Activated T-helper 1 cell treated with anti-CD3 and anti-CD28 coated beads, Interleukin-12 subunit alpha, Interleukin-12 subunit beta, Interleukin-2, Interleukin-4 antibody, amounts not matched to agents 30 ng/mL and 10 ng/mL and 1 ng/mL, durations not matched to agents 14 hours and 24 hours and 36 hours (primary cell): ENCODE measurements at places on chromosomes 3 and 15. TPM values are rescaled to one million over a fixed set of nuclear protein-coding genes. Genes with fewer than 3 reads are reported as not detected.

Gene FES
- total RNA-seq, result 45.4 and 57.1 TPM in 2 replicates

Gene RBMS3
- 3.4 and 3.7 TPM in 2 replicates for total RNA-seq

- peaks cover 15% of the 10 kb centered on the region for H3K4me1 ChIP-seq
- H3K36me3 ChIP-seq, result peaks cover under 1% of the 10 kb centered on the region
- H3K4me3 ChIP-seq, result no peak overlapping the region
- H3K27ac ChIP-seq, result no peak overlapping the region
- peaks cover 2% of the 10 kb centered on the region for H3K27me3 ChIP-seq
Observed at GRCh38 chr3:128686465-128686864, 35.8 kb upstream of the RPN1 start.

DNA sequence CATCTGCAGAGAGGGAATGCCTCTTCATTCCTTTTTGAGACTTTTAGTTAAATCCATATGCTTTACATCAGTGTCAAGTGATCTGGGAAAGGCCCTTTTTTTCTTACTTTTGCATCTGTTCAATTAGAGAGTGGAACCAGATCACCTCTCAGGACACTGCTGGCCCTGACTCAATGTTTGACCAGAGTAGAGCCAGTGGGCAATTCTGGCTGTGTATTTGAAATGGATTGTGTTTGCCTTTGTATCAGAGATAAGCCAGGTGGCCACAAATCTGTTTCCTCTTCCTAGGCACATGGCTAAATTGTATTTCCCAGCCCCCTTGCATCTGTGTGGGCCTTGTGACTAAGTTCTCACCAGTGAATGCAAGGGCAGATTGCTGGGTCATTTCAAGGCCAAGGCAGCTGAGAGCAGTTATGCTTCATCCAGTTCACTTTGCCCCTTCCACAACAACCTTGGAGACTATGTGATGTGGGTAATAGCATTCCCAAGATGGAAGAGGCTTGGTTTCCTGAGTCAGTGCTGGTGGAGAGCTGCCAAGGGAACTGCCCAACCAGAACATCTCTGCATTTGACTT is 75.6 kb upstream of the CACNA2D3 start:
- no peak for DNase-seq
- H3K4me3 ChIP-seq, result no peak overlapping the region
- no peaks in the 10 kb centered on the region for H3K27me3 ChIP-seq
- H3K27ac ChIP-seq, result no peak overlapping the region
- no peaks in the 10 kb centered on the region for H3K36me3 ChIP-seq

DNA sequence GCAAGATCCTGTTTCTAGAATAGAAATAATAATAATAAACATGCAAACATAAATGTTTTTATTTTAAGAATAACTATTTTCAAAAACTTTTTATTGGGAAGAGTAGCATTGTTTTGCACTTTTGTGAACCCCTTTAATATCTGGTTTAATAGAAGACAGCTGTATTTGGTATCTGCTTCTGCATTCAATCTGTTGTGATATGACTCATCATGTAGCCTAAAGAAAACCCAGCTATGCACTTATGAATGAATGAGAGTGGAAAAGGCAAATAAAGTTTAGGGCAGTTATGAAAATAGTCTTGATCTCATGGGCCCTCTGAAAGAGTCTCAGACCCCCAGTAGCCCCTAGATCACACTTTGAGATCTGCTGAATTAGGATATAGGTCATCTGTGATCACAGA is 100.4 kb upstream of the PPP2R3A start:
- DNase-seq, result no peak
- no peak overlapping the region for H3K4me3 ChIP-seq
- no peaks in the 10 kb centered on the region for H3K4me1 ChIP-seq
- no peak overlapping the region for H3K27ac ChIP-seq

DNA sequence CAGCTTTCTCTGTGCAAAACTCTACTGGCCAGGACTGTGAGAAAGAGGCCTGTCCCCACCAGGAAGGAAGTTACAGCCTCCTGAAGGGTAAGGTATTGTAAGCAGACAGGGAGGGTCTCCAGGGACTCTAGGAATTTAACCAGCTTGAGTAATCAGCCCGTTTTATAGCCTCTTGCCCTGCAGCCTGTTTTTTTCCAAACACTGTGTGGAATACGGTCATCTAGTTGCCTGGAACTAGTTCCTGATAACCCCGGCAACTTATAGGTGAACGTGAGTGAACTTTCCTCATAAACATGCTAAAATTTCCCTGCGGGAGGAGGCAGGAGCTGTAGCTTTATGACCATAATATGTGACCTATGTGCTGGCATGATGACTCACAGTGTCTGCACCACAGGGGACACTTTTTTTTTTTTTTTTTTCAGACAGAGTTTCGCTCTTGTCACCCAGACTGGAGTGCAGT is 60.1 kb upstream of the DAZL start:
- no peak overlapping the region for H3K4me3 ChIP-seq
- DNase-seq, result no peak
- H3K27me3 ChIP-seq, result peaks cover 12% of the 10 kb centered on the region
- no peaks in the 10 kb centered on the region for H3K4me1 ChIP-seq
- no peaks in the 10 kb centered on the region for H3K36me3 ChIP-seq
- no peak overlapping the region for H3K27ac ChIP-seq

DNA sequence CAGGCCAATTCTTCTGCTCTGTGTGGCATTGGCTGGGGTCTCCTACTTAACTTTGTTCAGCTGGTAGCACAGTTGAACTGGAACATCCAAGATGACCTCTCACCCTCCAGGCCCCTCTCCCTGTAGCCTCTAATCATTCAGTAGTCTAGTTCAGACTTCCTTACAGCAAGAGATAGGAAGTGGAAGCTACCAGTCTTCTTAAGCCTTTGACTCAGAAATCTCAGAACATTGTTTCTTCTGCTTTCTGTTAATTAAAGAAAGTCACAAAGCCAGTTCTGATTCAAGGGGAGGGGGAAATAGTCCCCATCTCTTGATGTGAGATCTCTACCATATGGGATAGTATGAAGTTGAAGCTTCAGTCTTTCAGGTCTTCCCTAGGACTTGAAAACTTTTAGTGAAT is 18.8 kb upstream of the SACM1L start:
- DNase-seq, result no peak
- H3K4me3 ChIP-seq, result no peak overlapping the region
- no peaks in the 10 kb centered on the region for H3K27me3 ChIP-seq
- no peak overlapping the region for H3K27ac ChIP-seq

- peaks cover 43% of the 10 kb centered on the region for H3K27me3 ChIP-seq
- no peak for DNase-seq
- H3K36me3 ChIP-seq, result no peaks in the 10 kb centered on the region
- no peak overlapping the region for H3K27ac ChIP-seq
- H3K4me1 ChIP-seq, result peaks cover 11% of the 10 kb centered on the region
Observed at GRCh38 chr15:82804575-82804949, 1.3 kb downstream of the FSD2 start.

DNA sequence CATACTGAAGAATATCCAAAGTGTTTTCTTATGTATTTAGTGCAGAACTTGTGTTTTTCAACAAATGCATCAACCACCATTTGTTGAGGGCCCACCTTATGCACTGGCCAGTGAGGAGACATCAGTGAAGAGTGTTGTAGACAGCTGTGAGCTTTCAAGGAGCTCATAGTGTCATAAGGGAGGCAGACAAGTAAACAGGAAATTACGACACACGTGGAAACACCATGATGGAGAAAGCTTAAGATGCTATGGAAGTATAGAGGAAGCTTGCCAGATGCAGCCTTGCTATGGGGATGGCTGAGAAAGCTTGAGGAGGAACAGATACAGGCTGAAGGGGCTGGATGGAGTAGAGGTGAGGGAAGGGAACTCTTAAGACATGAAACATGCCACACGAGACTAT is 50.8 kb upstream of the PSMD6 start:
- no peak overlapping the region for H3K4me3 ChIP-seq
- no peak overlapping the region for H3K27ac ChIP-seq
- no peak for DNase-seq
- peaks cover 19% of the 10 kb centered on the region for H3K27me3 ChIP-seq
